ENCODE measurements at places on chromosomes 5 and 9.

DNA sequence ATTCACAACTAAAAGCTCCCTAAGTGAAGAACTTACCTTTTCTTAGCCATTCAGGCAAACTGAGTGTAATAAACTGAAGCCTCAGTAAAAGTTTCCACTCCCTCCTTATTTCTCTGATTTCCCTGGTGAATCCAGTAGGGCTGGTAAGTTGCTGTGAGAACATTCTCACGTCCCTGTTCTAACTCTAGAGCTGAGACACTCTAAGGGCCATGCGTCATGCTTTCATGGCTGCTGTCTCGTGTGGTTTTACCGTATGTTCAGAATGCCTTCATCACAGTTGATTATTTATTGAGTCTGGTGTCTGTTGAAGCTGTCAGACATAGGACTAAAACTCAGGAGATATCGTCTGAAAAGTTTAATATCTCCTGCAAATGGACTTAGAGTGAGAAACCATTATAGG is 1.3 kb downstream of the OR2S2 start:
- no peak for DNase-seq

DNA sequence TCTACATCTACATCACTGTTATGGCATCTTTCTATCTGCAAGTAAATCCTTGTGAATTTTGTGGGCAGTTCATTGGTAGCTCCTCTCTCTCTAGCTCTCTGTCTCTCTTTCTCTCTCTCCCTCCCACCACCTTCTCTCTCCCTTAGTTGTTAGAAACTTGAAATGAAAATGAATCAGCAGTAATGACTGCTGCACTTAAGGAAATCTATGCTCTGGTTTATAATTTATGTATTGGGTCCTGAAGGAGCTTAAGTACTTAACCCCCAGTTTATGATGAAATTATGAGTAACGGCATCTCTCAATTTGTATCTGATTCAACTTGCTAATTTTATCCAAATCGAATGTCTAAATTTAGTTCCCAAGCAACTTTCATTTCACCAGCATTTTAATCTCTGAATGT is 52.0 kb upstream of the PTGER4 start:
- DNase-seq = no peak

DNA sequence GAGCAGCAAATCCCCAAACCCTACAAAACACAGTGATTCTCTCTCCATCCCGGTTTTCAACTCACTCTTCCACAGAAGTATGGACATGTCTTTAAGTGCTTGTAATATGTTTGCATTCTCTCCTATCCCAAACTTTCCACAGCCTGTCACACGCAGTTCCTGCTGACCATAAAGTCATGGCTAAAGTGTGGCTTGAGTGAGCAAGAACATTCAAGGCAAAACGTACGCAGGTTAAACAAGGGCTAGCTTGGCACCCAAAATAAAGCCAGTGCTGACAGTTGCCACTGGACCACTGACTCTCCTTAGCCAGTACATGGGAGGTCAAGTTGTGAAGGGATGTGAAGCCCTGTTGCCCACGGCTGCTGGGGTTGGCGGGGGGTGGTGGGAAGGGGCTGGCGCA is 211.1 kb upstream of the IRX1 start:
- DNase-seq = no peak

DNA sequence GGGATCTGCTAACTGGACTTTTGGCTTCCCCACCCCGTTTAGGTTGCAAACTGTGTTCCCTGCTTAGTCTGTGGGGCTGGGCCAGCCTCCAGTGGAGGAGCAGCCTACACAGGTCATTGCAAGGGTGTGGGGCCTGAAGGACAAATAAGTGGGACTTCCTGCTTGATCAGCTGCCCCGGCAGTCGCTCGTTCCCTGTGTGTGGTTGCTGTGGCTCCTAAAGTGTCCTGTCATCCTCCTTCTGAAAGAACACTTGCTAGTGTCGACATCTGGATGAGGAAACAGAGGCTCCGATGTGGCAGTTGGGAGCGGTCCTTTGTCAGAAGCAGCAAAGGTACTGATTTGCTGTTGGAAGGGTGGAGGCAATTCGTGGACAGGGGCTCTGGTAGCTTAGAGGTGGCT is 88.9 kb upstream of the TBCA start:
- DNase-seq = no peak
